ENCODE measurements at places on chromosomes 11 and 22. TPM values are rescaled to one million over a fixed set of nuclear protein-coding genes. Genes with fewer than 3 reads are reported as not detected.

- DNase-seq = no peak
These were observed 524.1 kb downstream of the METTL15 start for GRCh38 chr11:28632338-28632737.

GRCh38 chr11:1226226-1226985 lies 3.5 kb downstream of the MUC5B start:
- DNase-seq = no peak

GRCh38 chr22:22374163-22374562 lies 129.6 kb downstream of the VPREB1 start:
- DNase-seq = no peak

DNA sequence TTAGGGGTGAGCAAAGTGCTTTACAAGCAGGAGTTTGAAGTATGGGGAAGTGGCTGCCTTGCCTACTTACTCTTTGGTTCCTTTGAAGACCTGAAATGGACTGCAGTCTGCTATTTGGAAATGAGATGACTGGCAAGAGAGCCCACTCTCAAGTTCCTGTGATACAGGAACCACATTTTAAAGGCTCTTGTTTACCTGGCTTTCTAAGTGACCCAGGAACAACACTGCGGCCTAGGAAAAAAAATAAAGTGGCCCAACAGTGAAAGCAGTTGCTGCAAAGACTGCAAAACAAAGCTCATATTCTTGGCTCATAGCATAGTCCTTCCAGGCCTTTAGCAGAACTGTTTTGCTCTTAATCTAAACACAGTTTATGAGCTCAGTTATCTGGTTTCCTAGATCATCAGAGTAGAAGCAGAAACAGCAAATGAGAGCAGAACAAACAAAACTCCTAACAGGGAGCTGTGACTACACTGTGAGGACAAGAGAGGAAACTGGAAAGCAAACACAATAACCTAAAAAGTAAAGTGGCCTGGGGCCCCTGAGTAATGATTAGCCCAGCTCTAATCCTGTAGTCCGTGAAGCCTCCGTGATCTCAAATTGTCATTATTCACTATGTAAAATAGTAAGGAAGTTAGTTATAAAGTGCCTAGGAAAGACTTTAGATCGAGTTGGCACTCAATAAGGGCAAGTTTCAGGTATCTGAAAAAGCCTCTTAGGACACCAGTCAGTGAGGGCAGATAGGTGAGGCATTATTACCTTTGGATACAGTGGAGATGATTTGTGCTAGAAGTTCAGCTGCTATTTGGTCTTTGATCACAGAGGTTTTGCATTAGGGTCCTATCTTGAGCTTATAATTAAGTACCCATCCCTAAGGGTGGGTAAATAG lies 11.5 kb downstream of the CCDC117 start:
- no peak for DNase-seq

The TBCEL gene
- total RNA-seq = 15.2 TPM

The TMEM45B gene
- 1.7 TPM for total RNA-seq

Measured in pancreas (tissue), 10 donors.